ENCODE measurements at places on chromosomes 4 and X.

DNA sequence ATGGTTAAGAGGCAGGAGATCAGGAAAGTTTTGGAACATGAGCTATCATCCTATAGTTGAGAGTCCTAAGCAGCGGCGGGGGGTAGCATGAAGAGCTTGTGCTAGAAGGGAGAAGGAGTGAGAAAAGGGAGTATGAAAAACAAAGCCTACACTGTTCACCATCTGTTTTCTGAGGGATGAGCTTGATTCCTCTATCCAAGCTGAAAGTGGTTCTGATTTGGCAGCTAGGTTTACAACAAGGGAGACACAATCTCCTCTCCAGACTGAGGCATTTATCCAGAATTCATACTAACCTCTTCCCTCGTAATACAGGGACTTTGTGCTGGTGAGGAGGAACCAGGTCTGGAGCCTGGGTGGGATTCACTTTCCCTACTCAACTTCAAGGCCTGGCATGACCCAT, 23.5 kb downstream of the TSC22D3 start:
- no peak for DNase-seq

DNA sequence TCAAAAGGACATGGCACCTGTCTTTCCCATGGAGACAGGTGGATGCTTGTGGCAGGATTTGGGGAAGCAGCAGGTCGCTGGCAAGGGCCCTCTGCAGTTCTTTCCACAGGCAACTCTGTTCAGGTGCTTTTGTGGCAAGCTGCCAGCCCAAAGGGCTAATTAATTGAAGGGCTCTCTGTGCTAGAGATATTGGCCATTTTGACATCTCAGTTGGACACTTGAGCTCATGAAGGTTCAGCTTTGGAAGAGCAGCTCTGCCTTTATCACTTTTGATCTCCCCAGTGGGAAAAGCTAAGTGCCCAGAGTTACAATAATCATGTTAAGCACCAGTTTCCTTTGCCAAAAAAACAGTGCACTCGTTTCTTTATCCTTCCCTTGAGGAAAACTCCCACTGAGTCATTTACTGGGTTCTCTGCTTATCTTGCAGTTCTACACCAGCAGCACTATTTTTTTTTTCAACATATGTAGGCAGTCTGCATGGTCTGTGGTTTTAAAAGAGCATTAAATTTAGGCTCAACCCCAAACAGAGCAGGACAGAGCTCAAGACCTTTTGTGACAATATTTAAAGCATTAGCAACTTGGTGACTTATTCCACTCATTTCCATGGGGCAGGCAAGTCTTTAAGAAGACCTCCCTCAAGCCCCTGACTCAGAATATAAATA, 336.4 kb upstream of the RASGEF1B start:
- no peak for DNase-seq

DNA sequence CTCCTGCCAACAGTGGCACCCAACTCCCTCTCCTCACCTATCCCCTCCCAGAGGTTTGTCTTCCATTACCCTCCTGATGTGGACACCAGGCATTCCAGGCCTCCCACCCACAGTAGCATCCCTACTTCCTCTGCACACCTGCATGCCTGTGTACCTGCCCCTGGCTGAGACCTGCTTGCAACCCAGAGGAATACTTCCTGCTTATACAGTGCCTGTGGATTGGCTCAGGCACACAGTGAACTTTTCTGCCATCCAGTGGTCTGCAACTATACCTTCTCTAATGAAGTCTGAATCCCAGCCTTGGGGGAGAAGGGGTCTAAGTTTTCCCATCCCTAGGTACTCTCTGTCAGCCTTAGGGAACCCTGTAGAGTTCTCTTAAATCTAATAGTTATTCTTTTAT, 169.9 kb downstream of the IQCM start:
- DNase-seq = no peak

DNA sequence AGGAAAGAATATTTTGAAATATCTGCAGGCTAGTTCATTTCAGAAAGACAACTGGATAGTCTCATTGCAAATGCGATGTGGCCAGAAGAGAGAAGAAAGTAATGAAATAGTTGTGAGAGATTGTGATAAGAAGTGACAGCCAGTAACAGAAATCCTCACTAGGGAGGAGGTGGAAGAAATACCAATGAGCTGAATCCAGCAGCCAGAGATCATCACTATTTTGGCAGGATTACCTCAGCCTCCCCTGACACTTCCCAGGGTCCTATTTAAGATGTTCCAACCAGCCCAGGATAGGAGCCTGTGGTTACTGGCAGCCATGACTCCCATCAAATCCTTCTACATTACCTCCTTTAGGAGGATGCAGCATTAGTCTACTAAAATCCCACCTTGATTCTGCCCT, 76.7 kb upstream of the ARHGAP24 start:
- no peak for DNase-seq

DNA sequence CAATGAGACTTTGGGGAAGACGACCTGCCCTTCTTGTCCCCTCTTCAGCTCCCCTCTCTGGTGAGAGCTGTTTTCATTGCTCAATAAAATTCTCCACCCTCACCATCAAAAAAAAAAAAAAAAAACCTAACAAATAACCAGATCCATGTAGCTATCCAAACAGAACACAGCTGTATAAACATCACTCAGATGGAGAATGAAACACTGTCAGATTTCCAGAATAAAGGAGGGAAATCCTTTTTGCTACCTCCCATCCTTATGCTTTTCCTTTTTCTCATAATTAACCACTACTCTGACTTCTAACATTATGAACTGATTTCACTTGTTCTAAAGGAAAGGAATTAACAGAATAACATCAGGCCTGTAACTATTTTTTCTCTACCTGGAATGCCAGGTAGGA, 155.6 kb downstream of the PPP4R3C start:
- DNase-seq = no peak

GRCh38 chr4:2070421-2071251, 11.5 kb downstream of the NAT8L start:
- DNase-seq = no peak

DNA sequence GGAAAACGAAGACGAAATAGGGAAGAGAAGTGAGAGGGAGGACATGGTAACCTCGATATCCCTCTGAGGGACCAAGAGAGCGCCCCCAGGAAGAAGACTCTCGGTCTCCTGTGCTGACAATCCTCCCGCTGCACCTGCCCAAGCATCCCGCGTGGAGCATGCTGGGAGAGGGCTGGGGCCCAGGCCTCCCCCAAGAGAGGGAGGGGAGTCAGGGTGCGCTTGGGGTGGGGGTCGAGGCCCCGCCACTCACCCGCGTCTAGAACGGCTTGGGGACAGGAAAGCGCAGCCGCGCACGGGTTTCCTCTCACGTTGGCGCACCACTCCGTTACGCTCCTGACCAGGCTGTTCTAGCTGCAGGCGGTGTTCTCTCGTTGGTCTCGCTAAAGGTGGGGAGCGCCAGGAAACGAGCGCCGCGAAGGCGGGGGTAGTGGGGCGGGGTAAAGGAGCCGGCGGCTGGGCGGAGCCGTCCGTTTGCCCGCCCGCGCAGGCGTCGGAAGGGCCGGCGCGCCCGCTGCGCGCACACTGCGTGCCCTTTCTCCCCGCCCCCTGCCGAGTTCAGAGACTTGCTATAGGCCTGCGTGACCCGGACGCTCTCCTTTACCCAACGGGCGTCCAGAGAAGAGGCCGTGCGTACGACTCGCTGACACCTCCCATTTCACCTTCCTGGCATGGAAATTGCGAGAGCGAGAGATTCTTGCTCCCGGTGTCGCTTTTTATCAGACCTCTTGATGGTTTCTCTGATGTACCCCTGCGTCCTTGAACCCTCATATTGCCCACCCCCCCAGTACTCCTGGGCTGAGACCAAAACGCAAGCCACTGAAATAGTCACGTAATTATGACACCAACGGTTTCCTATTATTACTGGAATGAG, at the start of gene C1GALT1C1:
Gene C1GALT1C1 (minus strand): TSS at position 388 of the 871 bp plus-strand sequence. CDS start 2,888 bp downstream, outside the sequence.
- peak; percentile 57 for DNase-seq

GRCh38 chrX:46333550-46333949, 211.7 kb downstream of the ZNF674 start:
- DNase-seq = no peak

GRCh38 chrX:69538321-69538876, 34.3 kb downstream of the NALF2 start:
- no peak for DNase-seq

- DNase-seq = no peak
These were observed 1089.9 kb upstream of the PCDH10 start for GRCh38 chr4:132059227-132059626.

DNA sequence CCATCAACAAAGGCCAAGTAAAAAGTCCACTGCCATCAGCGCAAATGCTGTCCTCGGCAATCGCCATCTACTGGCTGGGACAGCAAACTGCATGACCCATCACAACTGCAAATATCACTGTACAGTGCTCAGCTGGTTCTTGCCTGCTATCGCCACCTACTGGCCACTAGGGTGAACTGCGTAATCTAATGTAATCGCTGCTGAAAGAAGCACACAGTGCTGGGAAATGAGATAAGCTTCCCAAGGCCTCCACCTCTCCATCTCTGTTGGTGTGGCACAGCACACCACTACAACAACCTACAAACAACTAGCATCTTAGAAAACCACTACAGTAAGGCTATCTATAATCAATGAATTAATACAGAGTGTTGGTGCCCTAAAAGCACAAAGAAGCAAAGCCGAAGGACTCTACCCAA, 298.3 kb downstream of the TEX13A start:
- peak; percentile 23 for DNase-seq

DNA sequence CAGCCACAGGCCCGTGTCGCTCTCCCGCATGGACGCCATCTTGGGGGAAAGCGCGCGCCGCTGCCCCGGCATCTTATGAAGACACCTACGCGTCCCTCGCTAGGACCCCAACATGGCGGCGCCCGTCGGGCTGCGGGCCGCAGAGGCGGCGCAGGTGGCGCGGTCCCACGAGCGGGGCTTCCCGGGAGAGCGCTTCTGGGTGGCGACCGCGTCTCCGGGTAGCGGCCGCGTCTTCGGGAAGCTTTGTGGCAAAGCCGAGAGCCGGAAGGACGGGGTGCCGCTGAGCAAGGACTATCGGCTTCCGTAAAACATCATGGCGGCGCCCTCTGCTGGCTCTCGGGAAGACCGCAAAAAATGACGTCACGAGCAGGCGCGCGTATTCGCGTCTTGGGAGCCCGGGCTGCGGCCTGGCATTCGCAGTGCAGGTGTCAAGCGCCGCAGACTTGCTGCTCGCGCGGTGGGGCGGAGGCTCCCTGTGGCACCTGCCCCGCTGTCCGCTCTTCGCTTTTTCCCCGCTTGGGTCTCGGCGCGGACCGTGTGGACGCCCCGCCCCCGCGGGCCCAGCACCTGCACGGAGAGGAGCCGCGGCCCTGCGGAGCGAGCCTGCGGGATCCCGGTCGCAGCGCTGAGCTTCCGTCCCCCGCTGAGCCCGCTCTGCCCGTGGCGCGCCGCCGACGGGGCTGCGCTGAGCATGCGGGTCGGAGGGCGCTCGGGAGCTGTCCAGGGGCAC, at the start of gene NELFA:
Gene NELFA (minus strand): TSS at position 54 of the 730 bp plus-strand sequence. CDS start 15 bp downstream, at position 39.
- DNase-seq = peak; percentile 92

DNA sequence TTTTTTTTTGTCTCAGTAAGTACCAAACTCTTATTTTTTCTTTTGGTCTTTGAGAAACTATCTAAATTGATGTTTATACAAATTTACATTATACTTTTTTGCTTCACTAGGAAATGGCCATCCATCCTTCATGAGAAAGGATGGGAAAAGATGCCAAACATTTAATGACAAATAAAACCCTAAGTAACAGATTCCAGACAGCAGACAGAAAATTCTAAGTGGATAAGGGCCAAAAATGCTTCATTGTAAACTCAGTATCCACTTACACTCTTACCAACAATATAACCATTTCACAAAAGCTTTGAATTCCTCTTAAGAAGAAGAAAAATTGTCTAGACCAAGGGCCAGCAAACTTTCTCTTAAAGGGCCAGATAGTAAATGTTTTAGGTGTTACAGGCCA, 3.5 kb downstream of the GUCY1B1 start:
- DNase-seq = no peak

DNA sequence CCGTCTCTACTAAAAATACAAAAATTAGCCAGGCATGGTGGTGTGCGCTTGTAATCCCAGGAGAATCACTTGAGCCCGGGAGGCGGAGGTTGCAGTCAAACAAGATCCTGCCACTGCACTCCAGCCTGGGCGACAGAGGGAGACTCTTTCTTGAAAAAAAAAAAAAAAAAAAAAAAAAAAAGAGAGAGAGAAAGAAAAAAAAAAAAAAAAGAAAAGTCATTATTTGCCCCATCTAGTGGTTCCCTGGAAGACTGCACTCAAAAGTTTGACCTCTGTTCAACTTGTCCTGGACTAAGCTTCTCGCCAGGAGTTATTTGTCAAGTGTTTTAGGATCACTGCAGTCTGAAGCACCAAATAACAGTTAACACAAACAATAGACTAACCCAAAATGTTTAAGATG, 45.3 kb upstream of the KCTD8 start:
- no peak for DNase-seq

- no peak for DNase-seq
These were observed 95.8 kb downstream of the SH3KBP1 start for GRCh38 chrX:19791562-19791961.

DNA sequence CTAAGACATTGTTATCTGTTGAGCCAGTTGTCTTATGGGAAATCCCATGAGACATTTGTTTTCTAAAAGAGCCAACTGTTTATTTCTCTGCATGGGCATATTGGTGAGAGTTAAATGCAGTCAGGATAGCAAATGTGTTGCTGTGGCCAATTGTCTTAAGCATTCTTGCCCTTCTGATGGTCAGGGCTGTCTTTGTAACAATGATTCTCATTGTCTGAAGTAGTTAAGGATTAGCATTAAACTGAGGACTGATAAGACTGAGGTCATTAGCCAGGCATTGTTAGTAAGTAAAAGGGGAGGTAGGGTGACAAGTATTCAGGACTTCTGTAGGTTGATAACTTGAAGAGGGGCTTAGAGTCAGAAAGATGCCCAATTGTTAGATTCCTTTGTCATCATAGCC, 11.2 kb upstream of the MORF4L2 start:
- DNase-seq = no peak

DNA sequence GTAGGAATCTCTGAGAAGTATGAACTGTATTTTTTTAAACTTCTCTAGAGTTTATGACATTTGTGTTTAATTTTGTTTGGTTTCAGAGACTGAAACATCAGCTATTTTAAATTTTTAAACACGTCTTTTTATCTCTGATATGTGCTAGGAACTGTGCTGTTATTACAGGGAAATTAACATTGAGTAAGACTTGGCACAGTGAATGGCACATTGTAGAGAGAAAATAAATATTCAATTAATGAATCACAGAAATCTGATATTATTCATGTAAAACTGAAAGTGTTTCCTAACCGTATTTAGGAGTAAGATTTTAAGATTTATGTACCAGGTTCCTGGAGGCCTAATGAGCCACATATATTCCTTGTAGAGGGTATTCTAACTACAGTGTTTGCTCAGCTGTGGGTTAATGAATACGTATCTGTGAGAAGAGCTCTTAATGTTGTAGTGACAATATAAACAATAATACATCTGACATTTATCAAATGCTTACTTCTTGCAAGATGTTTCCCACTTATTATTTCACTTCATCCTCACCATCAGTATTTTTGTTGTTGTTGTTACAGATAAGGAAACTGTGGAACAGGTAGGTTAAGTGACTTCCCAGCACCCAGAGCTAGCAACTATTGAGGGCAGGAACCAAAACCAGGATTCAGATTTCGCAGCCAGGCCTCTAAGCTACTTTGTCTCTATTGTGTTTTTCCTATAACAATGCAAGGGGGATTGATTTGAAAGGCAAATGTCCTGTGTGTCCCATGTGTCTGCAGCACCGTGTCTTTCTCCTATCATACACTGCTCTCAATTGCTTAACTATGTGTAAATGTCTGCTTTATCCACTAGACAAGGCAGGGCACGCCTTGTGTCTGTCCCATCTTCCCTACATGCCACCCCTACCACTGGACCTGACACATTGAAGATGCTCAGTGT, 121.1 kb upstream of the FAM9C start:
- no peak for DNase-seq
